NCI-H1417 (cell line): ENCODE measurements at places on chromosomes 2 and 18.

- no peak for DNase-seq
Observed at GRCh38 chr2:236638707-236639106, 69.1 kb downstream of the ACKR3 start.

DNA sequence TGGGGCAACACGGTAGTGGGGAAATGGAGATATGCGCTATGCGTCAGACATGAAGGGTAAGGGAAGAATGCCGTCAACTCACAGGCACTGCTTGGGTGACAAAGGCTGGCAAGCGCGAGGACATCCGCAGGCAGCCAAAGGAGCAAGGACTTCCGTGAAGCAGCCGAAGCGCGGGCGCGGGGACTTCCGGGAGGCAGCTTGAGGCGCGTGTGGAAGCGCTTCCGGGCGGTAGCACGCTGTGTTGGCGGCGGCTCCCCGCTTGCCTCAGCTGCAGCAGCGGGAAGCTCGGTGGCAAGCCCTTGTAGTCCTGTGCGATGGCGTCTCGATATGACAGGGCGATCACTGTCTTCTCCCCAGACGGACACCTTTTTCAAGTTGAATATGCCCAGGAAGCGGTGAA, at the start of gene PSMA8:
Gene PSMA8, plus strand, starts transcription at position 218 of the 400 bp plus-strand sequence. Its CDS starts 97 bp downstream, at position 315.
- no peak for DNase-seq

DNA sequence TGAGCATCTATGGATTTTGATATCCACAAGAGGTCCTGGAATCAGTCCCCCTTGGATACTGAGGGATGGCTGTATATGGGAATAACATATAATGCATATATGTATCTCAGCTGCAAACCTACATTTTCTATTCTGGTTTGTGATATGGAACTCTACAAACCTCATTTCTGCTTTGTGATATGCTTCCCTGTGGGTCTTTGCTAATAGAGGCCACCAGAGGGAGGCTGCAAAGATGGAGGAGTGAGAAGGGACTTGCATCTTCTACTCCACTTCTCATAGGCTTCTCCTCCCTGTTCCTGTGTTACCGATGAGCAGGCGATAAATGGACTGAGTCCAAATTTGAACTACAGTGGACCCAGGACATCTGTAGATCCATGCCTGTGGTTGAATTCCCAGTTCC, 37.8 kb downstream of the ARID5A start:
- no peak for DNase-seq

DNA sequence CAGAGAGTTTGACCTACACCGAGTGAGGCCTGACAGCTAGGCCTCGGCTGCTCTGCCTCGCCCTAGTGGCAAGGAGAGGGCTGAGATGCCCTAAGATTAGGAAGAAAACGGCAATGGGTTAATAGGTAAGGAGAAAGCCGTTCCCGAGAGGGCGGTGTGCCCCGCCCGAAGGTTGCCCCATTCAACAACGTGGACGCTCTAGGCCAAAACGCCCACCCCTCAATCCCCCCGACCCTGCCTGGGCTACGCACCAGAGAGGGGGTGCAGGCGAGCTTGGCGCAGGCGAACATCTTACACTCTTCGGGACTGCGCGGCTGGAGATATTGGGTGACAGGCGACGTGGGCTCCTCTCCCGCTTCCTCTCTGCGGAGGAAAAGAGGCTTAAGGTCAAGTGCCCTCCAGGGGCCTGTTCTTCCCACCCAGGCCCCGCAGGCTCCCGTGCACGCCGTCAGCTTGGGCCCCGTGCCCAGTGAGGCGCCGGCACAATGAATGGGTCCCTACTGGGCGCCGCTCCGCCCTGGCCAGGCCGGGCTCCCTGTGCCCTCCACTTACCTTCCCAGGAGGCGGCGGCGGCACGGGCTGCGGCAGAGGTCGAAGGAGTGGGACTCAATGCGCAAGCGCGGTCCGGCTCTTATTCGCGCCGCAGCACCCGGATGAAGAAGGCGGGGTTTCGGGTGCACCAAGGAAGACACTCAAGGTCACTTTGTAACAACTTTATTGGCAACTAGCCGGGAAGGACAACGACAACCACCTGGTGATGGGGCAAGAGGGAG, at the start of gene ATP5MC3:
Gene ATP5MC3, minus strand, starts transcription at position 607 of the 773 bp plus-strand sequence. Its CDS starts 317 bp downstream, at position 290.
- DNase-seq = peak; percentile 91

GRCh38 chr18:45137087-45137419, 456.4 kb downstream of the SETBP1 start:
- DNase-seq = no peak

GRCh38 chr18:51654488-51655326, 457.2 kb upstream of the MEX3C start:
- DNase-seq = peak; percentile 90

DNA sequence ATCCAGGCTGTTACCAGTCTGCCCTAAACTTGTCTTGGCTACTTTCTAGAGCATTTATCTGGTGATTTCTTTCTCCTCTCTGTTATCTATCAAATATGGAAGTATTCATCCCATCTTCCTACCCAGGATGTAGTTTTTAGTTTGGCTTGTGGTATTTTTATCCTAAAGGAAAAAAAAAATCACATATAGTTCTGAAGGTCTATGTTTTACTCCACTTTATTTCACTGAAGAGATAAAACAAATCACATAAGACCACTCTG, 62.2 kb downstream of the PXDN start:
- DNase-seq = no peak
